Activated CD4-positive, alpha-beta T cell treated with anti-CD3 and anti-CD28 coated beads, Interleukin-2, Interleukin-4, amounts not matched to agents 100 ng/mL and 50 ng/mL, durations not matched to agents 16 hours and 8 hours (primary cell): ENCODE measurements at places on chromosomes 7 and 10.

DNA sequence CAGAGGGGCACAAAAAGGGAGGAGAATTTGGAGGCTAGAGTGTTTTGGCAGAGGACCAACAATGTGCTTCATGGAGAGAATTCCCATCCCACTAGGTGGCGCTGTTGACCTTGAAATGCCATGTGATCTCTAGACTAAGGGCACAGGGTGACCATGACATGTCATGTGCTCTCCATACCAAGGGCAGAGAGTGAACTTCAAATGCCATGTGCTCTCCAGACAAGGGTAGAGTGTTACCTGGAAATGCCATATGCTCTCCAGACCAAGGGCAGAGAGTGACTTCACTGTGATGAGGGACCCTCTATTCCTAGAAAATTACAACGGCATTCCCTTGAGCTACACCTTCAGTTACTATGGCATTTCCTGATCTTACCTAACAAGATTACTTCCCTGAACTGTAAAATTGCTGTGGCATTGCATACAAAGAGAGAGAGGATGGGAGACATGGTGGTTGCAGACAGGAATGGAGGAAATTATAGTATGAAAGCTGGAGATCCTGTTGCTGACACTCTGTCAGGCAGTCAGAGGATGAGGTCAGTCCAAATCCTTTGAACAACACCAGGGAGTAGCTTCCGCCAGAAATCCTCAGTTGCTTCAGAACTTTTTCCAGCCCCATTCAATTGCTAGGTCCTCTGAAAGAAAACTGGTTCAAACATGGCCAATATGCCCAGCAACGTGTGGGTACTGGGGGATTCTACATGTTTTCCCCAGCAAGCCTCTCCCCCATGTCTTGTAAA is 60.9 kb upstream of the ACSM6 start:
- DNase-seq: peak; percentile 85

DNA sequence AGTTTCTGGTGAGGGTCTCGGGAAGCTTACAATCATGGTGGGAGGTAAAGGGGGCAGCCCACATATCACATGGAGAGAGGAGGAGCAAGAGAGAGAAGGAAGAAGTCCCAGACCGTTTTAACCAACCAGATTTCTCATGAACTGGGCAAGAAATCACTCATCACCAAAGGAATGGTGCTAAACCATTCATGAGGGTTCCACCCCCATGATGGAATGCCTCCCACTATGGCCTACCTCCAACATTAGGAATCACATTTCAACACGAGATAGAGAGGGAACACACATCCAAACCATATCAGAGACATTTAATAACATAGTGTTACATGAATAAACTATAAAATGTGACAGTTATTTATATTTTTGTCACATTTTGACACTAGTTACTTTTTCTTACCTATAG is 214.8 kb upstream of the MAGI2 start:
- DNase-seq: no peak

DNA sequence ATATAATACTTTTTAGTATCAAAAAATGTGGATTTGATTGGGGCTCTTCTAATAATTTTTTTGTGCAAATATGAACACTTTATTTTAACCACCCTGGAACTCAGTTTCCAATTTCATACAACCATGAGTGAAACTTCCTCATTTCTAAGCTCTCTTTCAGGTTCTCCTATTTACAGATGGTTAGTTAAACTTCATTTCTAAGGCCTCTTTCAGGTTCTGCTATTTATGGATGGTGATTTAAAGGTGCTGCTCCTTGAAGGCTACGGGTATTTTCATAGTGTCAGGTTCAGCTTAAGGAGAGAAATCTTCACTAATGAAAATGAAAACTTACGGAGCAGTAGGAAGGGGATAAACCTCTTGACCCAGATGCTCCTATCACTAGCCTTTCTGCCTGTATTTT is 568.3 kb downstream of the KIF20B start:
- DNase-seq: no peak

- DNase-seq: no peak
Observed at GRCh38 chr10:519055-519715, 170.3 kb downstream of the DIP2C start.

DNA sequence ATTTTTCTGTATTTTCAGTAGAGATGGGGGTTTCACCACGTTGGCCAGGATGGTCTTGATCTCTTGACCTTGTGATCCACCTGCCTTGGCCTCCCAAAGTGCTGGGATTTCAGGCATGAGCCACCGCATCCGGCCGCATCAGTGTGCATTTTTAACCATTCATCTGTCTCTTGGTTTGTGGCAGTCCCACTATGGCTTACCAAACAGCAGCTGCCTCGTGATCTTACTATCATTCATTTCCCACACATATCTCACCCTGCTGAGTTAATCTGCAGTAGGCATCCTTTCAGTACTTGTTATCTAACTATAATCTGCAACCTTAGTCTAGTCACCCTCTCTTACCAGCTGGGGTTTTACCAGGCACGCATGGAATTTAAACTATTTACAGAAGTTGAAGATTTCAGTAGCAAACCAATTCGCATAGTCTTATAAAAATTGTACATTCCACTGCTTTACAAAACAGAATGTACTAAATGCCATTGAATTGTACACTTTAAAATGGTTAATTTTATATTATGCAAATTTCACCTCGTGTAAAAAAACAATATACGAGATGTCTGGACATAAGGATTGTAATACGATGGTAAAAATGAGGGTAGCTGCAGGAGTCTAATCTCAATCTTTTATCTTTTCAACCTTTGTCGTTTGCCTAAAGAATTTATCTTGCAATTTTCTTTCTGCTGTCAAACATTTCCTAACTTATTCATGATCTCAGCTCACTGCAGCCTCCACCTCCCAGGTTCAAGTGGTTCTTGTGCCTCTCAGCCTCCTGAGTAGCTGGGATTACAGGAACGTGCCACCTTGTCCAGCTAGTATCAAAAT is 4.6 kb upstream of the TBC1D12 start:
- no peak for DNase-seq

GRCh38 chr7:104878577-104878976 is 135.4 kb upstream of the KMT2E start:
- peak; percentile 73 for DNase-seq

DNA sequence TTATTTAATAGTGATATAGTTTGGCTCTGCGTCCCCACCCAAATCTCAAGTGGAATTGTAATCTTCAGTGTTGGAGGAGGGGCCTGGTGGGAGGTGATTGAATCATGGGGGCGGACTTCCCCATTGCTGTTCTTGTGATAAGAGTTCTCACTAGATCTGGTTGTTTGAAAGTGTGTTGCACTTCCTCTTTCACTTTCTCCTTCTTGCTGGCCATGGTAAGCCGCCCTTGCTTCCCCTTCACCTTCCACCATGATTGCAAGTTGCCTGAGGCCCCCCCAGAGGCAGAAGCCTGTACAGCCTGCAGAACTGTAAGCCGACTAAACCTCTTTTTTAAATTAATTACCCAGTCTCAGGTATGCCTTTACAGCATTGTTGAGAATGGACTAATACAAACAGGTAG is 101.4 kb downstream of the MTPAP start:
- no peak for DNase-seq

- DNase-seq: no peak
Observed at GRCh38 chr7:30933124-30933974, 21.7 kb downstream of the AQP1 start.

DNA sequence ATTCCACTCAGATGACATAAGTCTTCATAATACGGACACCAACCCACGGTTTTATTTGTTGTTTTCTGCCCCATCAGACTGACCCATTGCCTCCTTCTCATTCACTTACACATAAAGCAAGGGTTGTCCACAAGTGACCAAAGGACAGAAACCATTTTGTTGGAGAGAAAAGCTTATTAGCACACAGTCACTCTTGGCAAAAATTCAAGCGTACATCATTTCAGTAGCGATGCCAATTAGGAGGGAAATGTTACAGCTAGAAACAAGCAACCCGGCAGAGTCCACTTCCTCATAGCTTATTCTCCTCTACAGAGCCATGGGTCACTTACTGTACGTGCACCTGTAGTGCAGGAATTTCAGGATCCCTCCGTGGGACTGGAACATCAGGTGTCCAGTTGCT is 23.0 kb downstream of the ABLIM1 start:
- no peak for DNase-seq
